ENCODE measurements at places on chromosomes 13 and 19.
A peak's percentile ranks its signal among the peaks of the same experiment; 100 is the strongest.

- DNase-seq: peak; percentile 63
These were observed 1.4 kb downstream of the HNRNPM start for GRCh38 chr19:8446061-8446709.

DNA sequence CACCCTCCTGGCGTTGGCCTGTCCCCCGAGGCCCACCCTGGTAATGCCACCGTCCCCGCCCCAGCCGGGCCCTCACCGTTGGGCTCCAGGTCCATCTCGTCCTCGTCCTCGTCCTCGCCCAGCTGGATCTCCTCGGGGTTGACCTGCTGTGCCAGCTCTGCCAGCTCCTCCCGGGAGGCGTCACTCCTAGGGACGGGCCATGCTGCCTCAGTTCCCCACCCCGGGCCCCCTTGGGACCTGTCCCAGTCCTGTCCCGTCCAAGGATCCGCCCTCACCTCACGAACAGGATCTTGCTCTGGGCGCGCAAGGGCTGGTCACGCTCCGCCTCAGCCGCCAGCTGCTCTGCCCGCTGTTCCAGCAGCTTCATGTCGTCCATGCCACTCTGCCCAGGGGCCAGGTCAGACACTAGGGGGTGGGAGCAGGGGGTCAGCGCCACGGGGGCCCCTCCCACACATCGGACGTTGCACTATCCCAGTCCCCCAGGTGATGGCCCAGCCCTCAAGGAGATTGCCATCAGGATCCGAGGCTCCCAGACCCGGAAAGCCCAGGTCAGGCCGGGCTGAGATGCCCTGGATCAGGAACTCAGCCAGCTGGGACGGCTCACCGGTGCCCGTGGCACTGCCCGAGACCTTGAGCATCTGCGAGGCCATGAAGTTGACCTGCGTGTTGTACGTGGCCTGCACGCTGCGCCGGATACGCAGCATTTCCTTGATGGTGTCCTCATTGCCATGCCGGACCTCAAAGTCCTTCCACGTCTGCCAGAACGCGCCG is 9.5 kb downstream of the XAB2 start:
- no peak for DNase-seq

DNA sequence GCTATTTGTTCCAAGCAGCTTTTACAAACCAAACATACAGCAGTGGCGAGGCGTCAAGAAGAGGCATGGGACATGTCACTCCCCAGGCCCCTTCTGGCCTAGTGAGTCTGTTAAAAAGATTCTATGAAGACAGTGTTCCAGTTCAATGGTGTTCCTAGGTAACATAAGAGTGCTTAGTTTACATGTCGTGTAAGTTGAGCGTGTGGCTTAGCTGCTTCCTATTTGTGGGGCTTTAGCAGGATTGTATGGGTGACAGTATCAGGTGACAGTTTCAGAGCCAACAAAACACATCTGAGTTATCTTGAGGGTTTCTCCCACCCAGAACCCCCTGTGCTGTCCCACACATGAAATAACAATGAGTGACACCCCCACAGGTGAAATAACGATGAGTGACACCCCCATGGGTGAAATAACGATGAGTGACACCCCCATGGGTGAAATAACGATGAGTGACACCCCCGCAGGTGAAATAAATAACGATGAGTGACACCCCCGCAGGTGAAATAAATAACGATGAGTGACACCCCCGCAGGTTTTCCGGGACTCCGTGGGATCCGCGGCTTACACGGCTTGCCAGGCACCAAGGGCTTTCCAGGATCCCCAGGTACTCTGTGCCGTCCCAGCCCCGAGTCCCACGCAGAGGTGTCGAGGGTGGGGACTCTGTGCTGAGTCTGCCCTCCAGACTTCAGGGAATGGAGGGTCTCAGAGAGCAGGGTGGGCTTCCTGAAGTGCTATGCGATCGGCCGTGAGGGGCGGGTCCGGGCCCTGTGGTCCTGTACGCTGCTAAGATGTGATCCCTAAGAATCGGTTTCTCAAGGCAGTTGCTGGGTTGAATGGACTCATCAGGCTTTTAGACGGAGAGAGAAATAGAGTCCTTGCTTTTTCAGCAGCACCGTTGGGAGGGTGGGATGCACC is 68.6 kb downstream of the RAB20 start:
- DNase-seq: no peak

DNA sequence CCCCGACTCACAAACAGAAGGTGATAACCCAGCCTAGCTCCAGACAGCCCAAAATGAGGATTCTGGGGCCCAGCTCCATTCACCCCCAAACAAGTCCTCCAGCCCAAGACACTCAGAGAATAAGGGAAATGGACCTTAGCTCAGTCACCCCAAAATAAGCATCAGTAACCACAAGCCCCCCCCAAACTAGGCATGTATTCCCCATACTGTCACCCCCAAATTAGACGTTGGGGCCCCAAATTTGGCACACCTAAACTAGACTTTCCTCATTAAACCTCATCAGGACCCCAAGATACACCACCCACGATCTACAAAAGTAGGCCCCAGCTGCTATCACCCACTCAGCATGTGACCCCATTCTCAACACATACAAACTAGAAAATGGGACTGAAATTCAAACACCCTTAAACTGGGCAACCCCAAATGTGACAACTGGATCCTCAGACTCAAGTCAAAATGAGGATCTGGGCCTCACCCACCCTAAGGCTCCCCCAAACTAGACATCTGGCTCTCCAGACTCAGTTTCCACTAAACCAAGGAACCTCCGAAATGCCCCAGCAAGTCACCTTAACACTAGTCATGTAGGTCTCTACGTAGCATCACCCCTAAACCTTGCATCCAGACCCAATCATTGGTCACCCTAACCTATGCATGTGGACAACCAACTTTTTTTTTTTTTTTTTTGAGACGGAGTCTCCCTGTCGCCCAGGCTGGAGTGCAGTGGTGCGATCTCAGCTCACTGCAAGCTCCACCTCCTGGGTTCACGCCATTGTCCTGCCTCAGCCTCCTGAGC is 13.4 kb upstream of the ERFL start:
- DNase-seq: no peak

GRCh38 chr19:37874784-37875183 is 31.6 kb downstream of the WDR87 start:
- no peak for DNase-seq

DNA sequence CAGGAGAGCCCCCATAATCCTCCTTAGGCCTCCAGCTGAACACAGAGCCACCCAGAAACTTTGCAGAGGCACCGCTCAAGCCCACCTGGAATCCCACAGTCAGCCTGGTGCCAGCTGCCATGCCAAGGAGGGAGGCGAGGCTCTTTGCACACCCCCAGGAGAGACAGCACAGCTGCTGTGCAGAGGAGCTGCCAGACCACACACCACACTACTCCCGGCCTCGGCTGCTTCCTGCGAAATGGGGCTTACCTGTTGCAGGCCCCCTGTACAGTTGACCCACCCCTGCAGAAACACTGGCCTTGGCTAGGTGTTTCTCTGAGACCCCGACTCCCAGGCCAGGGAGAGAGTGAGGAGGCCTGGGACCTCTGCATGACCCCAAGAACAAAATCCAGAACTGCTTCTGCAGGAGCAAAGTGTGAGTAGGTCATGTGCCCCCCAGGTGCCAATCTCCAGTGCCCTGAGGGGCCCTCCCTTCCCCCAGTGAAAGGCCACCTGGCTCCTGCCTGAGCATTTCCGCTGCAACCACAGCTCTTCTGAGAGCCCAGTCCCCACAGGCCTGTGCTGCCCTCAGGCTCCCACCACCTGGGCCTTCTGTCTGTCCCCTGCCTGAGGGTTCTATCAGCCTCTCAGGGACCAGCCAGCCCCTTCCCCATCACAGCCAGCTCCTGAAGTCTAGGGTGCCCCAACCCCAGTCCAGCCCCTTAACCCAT is 580.4 kb downstream of the UQCRFS1 start:
- no peak for DNase-seq

- DNase-seq: no peak
These were observed 9.6 kb downstream of the ZIC2 start for GRCh38 chr13:99991013-99991827.

- no peak for DNase-seq
These were observed 173.7 kb downstream of the KLF12 start for GRCh38 chr13:73960474-73960873.

DNA sequence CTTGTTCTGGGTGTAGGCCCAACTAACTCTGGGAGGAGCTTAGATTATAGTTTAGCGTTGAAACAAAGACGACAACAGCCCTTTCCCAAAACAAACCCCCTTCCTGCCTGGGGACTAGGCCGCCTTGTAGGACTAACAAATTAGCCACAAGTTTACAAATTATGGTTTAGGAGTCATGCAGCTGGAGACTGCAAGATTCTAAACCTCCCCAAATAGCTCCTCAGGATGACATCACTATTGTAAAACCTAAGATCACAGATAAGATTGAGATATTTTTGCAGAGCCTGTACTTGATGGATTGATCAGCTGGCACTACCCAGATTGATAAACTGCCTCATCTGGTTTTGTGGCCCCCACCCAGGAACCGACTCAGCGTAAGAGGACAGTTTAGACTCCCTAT is 2.3 kb upstream of the SLC25A15 start:
- DNase-seq: peak; percentile 61

DNA sequence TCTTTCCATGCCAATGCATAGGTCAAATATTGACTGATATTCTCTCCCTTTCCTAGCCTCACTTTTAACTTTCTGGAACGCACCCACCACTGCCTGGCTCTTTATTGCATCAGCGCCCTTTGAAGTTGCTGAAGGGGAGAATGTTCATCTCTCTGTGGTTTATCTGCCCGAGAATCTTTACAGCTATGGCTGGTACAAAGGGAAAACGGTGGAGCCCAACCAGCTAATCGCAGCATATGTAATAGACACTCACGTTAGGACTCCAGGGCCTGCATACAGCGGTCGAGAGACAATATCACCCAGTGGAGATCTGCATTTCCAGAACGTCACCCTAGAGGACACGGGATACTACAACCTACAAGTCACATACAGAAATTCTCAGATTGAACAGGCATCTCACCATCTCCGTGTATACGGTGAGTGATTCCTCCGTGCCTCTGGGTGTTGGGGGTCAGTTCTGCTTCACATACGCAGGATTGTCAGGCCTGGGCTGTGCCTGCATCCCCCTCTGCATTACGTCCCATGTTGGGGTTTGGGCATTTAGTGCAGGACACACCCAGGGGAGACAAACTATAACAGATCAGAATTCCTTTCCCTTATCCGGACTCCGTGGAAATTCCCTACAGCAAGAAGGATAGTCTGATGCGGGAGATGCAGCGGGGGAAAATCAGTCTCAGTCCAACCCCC is 1.3 kb downstream of the CEACAM21 start:
- no peak for DNase-seq

GRCh38 chr13:31468114-31468902 is 268.5 kb downstream of the B3GLCT start:
- no peak for DNase-seq

- DNase-seq: peak; percentile 39
These were observed at the start of gene FUT1 for GRCh38 chr19:48752496-48753365. TSS of gene FUT1 (minus strand) at chr19:48752641. CDS start at chr19:48751281, 1,360 bp downstream.

GRCh38 chr13:110593430-110594130 is 21.8 kb upstream of the NAXD start:
- DNase-seq: peak; percentile 71

DNA sequence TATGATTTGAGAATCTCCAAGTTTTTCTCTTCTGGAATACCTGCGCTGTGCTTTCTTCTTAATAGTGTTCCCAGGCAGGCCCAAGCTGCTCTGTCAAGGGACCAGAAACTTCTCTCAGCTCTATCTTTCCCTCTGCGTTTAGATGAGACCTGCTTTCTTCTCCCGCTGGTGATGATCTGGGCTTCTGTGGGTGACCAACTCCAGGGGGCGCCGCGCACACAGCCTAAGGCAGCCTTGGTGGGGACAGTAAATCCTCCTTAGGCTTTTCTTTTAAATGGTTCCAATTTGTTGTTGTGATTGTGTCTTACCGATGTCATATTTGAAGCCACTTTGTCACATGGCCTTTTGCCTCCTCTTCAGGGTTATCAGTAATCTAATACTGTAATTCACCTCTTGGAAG is 439.4 kb upstream of the KLF12 start:
- DNase-seq: no peak

DNA sequence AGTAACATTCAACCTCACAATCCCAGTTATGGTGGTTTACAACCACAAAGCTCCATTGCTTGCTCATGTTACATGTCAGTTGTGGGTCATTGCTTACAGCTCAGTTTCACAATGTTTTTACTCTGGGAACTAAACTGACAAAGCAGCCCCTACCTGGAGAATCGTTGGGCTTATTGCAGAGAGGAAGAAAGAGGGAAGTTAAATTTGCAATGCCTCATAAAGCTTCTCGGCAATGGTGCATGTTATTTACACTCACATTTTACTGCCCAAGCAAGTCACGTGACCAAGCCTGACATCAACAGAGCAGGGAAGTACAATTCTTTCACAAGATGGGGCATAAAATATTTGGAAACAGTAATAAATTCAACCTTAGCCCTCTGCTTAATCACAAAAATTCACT is 441.6 kb downstream of the TDRD3 start:
- no peak for DNase-seq

DNA sequence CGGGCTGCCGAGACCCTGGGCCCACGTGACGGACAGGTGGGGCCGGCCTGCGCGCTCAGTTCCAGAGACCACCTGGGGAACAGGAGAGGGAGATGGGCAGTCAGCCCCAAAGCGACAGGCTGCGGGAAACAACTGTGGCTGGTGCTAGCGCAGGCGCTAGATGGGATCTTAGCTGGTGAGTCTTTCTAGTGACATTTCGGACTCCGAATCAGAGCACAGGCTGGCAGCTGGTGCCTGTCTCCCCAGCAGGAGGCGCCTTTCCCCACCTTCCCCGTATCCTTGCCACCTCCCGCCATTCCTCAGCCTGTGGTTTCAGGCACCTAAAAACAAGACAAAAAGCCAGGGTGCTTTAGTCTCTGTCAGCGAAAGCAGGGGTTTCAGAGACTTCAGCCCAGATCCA is 19.4 kb upstream of the RANBP3 start:
- no peak for DNase-seq

DNA sequence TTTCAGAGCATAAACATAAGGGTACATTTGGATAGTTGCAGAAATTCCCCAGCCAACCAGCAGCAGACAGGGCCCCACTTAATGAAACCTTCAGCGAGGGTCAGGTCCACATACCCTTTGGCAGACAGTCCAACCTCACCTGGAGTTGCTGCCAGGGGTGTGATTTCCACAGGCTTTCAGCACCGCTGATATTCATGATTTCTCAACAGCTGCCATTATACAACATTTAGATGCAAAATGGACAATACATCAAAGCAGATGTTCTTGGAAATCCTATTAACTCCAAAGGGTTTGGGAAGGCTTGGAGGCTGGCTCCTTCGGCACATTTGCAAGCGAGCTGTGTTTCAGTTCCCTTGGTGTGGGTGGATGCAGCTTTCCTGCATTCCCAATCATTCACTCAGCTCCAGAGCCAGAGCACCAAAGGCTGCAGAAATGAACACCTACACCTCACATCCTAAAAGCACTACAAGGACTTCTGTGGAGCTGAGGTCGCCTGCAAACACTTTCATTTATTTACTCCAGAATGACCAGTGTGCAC is 147.2 kb upstream of the VSTM2B start:
- DNase-seq: no peak

- no peak for DNase-seq
These were observed 46.8 kb downstream of the CCNE1 start for GRCh38 chr19:29858621-29859020.

GRCh38 chr19:3062165-3063105 is at the start of gene TLE5:
TSS of gene TLE5 (minus strand) at chr19:3062495. CDS start at chr19:3062200, 295 bp downstream.
- peak; percentile 79 for DNase-seq

GRCh38 chr13:43374621-43375020 is 351.2 kb downstream of the DNAJC15 start:
- peak; percentile 75 for DNase-seq
